GM10248 (cell line): ENCODE measurements at places on chromosomes 4 and X.

GRCh38 chr4:166064721-166065120 lies 191.7 kb downstream of the TLL1 start:
- no peak for DNase-seq

- no peak for DNase-seq
Measured at GRCh38 chrX:43644124-43644701, 11.9 kb upstream of the MAOA start.

DNA sequence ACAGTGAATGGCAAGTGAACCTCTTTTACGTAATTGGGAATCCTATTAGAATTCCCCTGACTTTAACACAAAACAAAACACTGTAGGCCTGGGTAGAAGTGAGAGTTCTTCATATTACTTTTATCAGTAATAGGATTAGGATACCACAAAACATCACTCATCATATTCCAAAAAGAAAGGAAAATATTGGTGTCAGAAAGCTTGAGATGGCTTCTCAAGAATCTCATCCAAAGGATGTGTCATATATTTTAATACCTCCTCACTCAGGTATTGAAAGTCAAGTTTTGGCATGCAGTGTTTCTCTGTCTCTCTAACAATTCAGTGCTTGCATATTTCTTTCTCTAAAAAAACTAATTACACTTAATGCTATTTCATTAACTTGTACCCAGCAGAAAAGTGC lies 173.2 kb downstream of the PDGFC start:
- no peak for DNase-seq

- no peak for DNase-seq
Measured at GRCh38 chr4:142977182-142977581, 131.1 kb upstream of the INPP4B start.

DNA sequence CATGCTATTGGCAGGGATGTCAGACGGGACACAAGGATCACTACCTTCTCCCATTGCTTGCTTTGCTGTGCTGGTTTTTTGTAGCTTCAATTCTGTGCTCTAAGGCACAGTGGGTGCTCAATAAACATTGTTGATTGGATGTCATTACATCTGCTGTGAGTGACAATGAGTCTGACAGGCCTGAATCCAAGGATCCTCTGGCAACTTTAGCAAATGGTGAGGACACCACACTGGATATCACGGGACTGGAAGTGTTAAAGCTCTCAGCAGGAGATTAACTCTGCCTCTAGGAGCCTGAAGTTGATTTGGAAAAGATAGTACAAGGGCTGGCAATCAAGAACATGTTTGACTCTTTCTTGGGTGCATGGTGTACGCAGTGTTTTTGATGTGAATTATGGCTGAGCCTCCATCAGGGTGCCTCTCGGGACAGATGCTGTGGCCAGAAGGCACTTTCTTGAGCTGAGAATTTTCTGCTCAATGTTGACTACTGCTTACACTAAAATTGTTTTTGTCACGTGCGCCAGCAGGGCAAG lies 217.9 kb downstream of the ARAP2 start:
- no peak for DNase-seq

GRCh38 chr4:128155231-128155855 lies 94.2 kb downstream of the LARP1B start:
- peak; percentile 14 for DNase-seq

GRCh38 chr4:100981447-100982204 lies 365.7 kb downstream of the PPP3CA start:
- no peak for DNase-seq

DNA sequence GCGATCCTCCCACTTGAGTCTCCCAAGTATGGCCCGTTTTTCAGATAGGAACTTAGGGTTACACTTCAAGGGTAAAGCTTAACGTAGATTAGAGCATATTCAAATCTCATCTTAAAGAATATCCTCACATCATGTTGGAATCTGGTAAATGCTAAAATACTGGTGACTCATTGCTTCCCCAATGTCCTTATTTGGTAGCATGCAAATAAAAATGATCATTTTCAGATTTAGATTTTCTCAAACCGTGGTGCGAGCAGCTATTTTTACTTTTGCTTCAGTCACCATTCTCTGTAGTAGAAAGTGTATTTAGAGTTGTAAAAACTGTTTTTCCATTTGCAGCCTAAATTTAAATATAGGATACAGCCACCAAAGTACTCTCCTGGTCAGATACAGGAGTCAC lies 101.5 kb upstream of the MAML3 start:
- DNase-seq = no peak

- DNase-seq = no peak
Measured at GRCh38 chrX:20666331-20666730, 399.6 kb upstream of the RPS6KA3 start.

- no peak for DNase-seq
Measured at GRCh38 chrX:112766774-112767173, 73.9 kb downstream of the AMOT start.

GRCh38 chrX:122047261-122047660 lies 999.9 kb downstream of the GLUD2 start:
- DNase-seq = no peak

GRCh38 chrX:790783-791360 lies 160.3 kb downstream of the SHOX start:
- DNase-seq = no peak

- no peak for DNase-seq
Measured at GRCh38 chr4:177860171-177860570, 417.9 kb upstream of the AGA start.

DNA sequence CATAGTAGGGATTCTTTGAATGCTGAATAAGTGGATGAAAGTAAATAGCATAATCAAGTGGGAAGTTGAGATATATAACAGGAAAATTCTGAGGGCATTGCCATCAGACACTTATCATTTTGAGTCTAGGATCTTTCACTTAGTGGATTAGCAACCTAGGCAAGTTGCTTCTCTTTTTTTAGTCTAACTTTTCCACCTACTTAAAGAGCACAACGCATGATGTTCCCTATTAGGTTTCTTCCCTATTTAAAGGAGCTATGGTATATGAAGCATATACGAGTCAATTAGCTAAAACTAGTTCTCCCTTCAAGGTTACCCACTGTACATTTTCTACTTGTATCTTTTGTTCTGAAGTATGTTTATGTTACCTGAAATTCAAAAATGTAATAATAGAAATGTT lies 67.1 kb upstream of the HS3ST1 start:
- DNase-seq = no peak

- DNase-seq = no peak
Measured at GRCh38 chrX:45196701-45197100, 4.0 kb downstream of the DIPK2B start.

- peak; percentile 12 for DNase-seq
Measured at GRCh38 chr4:155999725-156000124, 46.1 kb upstream of the CTSO start.

GRCh38 chr4:2907226-2907625 lies 56.0 kb downstream of the NOP14 start:
- DNase-seq = no peak

GRCh38 chr4:35100932-35101331 lies 1143.4 kb downstream of the ARAP2 start:
- DNase-seq = no peak

DNA sequence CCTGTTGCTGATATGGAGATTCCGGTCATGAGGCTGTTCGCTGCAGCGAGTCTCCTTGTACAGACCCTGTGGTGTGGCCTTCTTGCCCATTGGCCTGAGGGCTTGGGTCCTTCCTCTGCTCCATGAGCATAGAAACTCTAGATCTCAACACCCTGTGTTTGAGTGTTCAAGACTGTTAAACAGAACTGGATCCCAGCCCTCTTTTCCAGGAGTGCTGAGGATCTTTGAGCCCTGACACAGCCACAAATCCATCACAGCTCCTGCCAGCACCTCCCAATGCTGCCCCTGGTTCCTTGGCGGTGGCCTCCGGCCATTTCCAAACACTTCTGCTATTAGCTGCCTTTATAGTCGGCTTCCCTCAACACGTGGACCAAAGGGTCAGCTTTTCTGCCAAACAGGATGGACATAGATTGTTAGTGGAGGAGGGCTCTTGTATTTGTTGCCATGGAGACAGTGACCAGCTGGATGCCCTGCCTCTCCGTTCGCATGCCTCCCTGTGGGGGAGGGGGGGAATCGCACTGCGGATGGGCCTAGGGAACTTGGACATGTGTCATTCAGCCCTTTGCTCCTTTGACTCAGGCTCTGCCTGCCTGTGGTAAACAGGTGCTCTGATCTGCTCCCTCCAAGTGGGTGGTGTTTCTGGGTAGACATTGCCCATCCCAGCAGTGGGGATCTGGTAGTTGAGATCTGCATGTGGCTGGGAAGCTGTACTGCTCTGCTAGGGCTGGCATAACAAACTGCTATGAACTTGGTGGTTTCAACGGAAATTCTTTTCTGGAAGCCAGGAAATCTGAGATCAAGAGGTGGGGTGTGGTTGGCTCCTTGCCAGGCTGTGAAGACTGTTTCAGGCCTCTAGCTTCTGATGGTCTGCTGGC lies 6.9 kb upstream of the WDR1 start:
- DNase-seq = no peak

DNA sequence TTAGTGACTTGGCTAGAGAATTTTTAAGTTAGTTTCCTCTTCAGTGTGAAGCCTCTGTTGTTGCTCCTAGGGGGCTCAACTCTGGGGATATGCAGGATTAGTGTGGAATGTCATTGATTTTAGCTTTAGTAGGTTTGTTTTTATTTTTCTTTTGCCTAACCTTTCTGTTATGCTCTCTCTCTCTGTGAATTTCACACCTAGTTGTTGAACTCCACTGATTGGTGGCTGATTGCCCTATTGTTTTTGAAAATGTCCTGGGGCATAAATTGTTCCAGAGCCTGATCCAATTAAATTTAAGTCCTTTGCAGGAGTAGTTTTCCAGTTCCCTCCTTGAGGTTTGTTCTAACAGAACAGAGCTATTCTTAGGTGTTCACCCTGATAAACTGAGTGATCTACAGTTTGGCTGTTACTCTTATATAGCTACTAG lies 393.3 kb upstream of the CTSO start:
- no peak for DNase-seq

DNA sequence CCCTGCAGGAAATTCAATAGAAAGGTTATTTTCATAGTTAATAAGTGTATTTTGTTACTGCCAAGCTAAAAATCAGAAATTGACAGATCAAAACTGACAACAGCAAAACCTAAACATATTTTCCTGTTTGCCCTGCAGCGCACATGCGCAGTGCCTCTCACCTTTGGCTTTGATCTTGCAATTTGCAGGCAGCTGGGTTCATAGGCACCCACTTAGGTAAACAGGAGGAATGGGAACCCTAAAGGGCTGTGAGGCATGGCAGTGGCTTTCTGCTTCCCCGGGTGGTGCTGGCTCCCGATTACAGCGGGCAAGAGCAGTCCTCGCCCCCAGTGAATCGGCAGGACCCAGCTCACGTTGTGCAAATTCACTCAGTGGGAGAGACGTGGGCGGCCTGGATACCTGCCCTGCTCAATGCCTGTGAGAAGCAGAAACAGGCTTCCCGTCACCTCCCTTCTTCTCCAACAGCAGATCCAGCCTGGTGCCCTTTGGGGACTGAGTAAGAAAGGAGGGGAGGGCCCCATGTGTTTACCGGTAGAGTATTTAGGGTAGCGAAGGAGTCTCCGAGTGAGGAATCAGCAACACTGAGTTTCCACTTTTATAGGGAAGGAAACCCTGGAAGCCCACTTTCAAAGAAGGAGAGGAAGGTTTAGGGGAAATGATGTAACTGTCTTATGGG lies 25.7 kb downstream of the CCKAR start:
- no peak for DNase-seq

DNA sequence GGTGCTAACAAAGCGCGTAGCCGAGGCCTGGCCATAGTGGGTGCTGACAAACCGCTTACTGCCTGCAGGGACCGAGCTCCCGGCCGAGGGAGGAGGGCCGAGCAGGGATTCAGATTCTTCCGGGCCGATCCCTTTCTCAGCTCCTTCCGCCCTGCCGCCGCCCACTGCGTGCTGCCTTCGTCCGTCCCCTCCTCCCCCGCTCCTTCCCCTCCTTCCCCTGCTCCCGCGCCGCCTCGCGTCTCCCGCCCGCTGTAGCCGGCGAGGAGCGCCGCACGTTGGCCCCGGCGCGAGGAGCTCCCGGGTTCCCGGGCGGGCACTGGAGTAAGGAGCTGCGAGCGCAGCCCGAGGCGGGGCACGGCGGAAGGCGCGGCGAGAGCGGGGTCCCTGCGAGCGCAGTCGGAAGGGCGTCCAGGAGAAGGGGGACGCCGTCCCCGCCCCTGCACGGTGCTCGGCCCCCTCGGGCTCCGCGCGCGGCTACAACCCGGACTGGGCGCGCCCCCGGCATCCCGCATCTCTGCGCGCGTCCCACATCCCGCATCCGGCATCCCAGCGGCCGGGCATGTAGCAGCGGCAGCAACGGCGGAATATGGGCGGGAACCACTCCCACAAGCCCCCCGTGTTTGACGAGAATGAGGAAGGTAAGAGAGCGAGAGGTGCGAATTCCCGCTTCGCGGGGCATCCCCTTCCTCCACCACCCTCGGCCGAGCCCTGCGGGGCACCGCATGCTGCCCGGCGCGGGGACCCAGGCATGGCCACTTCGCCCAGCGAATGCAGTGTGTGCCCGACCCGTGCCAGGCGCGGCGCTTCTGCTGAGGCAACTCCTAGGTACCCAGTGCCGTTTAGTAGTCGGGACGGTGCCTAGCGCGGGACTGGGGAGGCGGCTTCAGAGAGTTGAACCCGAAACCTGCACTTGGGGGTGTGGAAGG lies at the start of gene STK32B:
STK32B (plus strand) TSS at position 203 of the 926 bp plus-strand sequence.
- DNase-seq = peak; percentile 33

DNA sequence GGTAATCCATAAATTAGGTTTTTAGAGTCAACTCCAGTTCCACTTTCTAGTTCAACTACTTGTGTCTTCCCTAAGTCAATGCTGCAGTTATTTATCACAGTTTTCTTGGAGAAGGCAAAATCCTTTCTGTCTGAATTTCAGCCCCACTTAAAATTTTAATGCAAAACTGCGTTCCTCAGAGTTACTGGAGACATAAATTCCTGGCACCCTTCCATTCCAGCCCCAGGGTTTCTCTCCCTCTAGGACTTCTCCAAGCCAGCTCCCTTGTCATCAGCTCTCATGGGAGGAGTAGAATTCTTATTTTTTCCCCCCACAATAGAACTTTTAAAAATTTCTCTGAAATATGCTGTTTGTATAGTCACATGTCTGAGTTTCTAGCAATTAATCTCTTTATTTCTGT lies 50.6 kb upstream of the PHOX2B start:
- no peak for DNase-seq

DNA sequence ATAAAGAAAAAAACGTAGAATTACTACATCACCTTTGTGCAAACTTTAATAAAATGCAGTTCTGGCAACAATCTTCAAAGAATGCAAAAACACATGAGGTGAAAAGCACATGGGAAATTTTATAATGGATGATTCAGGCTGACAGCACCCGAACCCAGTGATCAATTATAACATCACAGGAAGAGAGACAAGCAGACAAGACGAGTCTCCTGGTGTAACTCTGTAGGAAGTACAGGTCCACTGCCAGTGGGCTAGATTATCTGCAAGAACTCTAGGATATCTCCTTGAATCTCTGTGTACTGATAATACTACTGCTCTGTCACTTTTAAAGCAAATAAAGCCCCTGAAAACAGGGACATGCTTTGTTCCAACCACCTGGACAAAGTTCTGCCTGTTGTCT lies 58.9 kb upstream of the NXF3 start:
- no peak for DNase-seq

DNA sequence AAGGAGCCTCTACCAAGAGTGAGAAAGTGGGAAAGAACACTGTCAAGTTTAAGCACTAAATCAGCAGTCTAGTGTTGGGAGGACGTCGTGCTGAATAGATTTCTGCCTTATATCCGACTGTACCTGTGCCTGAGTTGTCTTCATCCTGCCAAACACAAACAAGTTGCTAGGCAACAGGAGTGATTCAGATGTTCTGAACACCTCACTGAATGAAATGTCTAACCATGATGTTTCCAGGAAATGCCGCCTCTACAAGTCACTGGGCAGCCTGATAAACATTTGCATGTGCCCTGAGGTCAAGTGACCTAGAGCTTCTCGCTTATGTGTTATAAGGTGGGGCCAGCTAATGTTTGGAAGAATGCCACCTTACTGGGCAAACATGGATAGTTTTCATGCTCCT lies 37.9 kb downstream of the SGMS2 start:
- no peak for DNase-seq
